Stimulated activated CD4-positive, alpha-beta T cell treated with anti-CD3 and anti-CD28 coated beads, TNF-alpha, amount 100 ng/mL, for 4 hours (primary cell): ENCODE measurements at places on chromosomes 6 and 20.

DNA sequence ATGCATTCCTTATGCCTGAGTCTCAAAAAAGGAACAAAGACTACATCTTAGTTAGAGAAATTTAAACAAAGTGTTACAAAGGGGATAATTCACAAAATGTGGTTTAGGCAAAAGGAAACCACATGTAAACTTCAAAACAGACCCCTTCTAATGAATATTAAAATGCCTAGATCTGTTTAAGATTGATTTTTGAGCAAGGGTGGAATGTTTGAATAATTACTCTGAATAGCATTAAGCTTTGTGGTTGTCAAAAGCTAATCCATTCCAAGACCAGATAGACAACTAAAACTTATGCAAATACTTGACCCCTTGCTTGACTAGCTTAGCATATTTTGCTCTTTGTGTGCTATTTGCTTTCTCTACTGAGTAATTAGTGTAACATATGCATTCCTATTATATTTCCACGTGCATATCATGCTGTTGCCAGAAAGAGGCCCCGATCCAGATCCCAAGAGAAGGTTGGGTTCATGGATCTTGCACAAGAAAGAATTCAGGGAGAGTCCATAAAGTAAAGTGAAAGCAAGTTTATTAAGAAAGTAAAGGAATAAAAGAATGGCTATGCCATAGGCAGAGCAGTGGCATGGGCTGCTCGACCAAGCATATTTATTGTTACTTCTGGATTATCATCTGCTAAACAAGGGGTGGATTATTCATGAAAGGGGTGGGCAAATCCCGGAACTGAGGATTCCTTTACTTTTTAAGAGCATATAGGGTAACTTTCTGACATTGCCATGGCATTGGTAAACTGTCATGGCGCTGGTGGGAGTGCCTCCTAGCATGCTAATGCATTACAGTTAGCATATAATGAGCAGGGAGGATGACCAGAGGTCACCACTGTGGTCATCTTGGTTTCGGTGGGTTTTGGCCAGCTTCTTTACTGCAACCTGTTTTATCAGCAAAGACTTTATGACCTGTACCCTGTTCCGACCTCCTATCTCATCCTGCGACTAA lies 1193.4 kb upstream of the EYS start:
- DNase-seq = no peak

DNA sequence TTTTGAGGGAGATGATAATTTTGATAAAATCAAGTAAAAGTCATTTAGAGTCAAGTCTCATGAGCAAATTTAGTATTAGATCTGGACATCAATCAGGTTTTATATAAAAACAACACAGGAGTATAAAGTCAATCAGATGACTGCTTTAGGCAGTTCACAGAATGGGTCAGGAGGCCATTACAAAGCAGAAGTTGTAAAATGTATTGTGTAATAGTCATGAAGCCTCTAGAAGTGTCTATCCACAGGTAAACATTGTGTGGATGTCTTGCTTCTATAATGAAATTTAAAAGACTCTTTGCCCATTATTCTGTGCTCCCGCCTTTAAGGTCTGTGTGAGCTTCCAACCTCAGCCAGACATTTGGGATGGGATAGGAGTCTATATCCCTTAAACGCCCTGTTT lies 28.8 kb downstream of the MAP7 start:
- DNase-seq = no peak

DNA sequence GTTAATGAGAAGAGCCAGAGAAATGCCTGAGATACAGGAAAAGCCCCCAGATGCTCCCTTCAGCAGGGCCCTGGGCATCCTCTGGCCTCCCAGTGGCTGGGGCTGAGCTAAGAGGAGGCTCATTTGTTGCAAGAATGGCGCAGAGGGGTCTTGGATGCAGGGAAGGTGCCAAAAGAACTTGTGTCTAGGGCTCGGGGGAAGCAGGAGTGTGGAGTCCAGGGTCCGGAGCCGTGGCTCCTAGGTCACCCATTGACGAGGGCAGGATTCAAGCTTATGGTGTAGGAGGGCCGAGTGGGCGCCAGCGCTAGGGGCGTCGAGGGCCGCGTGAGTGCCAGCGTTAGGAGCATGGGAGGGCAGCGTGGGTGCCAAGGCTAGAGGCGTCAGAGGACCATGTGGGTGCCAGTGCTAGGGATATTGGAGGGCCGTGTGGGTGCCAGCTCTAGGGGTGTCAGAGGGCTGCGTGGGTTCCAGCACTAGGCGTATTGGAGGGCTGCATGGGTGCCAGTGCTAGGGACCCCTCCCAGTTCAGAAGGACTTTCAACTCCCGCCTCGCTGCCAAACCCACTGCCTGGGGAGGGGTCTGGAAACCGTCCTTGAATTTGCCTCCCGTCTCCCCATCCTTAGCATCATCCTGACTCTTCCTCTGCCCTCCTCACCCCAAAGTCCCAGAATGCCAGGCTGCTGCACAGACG lies 250.5 kb upstream of the AFDN start:
- DNase-seq = no peak

GRCh38 chr6:122580737-122581136 lies 29.5 kb upstream of the PKIB start:
- DNase-seq = no peak

DNA sequence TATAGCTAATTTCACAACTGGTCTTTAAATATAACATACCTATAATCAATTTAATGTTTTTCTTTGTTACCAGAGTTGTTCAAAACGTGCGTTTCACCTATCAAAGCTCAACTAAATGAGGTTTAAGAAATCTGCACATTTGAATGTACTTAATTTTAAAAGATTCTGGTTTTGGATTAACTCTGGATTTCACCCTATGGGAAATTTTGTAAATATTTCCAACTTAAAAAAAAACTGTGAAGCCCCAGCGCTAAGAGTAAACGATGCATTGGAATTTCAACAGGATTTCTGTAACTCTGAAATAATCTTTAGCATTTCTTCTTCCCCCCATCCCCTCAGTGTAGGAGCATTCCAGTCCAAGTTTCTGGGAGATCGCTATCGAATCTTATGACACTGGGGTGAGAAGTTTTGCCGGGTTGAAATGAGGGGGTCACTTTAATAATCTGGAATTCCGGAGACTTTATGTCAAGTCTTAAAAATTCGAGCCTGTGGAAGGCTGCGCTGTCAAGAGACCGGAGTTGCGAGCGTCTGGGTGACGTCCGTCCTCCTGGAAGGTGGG lies 643 bp upstream of the MAP3K4 start:
- DNase-seq = no peak

- DNase-seq = no peak
Observed at GRCh38 chr6:3808759-3809514, 40.2 kb upstream of the FAM50B start.

- no peak for DNase-seq
Observed at GRCh38 chr6:42194056-42194455, 700 bp downstream of the GUCA1B start.

DNA sequence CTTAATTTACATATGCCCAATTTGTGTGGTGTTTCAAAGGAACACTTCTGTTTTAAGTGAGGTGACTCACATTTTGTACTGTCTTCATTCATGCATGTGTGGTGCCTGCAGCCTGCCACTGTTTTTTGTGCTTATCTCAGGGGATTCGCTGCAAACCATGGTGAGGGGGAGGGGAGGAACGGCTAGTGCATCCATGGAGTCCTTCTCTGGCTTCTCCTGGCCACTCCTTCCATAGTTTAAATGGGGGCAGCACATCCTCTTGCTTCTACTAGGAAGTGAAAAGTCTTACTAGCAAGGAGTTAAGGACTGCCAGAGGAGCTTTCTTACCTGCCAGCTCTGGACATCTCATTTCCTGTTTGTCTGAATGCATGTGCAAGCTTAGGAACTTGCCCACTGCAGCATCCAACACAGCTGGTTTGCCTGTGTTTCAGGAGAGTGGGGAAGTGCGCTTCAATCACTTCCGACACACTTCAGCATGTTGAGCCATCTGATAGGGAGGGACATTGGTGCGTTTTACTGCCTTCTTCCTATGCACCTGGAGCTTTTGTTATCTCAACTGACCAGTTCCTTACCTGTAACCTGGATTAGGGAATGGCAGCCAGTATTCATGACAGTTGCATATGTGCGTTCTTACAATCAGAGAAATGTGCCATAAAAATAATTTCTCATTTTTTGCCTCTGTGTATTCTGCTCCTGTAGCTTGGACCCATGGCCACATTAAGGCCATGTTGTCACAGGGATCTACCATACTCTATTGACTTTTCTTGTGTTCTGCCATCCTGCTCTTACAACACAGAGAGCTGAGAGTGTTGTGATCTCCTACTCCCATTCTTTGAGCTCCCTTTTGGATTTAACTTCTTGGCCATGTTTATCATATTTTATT lies 211.3 kb downstream of the ARID1B start:
- DNase-seq = no peak

DNA sequence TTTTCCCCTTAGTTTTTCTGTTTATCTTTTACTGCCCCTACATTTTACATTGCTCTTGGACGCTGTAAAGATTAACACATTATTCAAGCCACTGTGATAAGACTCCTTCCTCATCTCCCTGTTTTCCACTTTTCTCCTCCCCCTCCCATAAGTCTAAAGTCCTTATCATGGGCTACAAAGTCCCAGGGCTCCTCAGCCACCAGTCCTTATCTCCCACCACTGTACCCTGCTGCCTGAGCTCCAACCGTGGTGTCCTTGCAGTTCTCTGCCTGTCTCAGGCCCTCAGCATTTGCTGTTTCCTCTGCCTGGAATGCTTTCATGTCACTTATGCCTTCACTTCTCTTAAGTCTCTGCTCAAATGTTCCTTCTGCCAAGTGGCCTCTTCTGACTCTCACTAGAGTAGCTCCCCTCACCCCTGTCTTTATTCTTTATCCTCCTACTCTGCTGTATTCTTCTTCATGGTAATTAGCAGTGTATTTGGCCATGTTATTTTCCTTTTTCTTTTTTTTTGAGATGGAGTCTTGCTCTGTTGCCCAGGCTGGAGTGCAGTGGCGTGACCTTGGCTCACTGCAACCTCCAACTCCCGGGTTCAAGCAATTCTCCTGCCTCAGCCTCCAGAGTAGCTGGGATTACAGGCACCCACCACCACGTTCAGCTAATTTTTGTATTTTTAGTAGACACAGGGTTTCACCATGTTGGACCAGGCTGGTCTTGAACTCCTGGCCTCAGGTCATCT lies 10.8 kb upstream of the LATS1 start:
- no peak for DNase-seq
